Brain (organoid and tissue), 16 donors: ENCODE measurements at places on chromosomes 5 and 9. TPM values are rescaled to one million over a fixed set of nuclear protein-coding genes. Genes with fewer than 3 reads are reported as not detected.

SH2D3C gene
- 32.2 TPM for polyA plus RNA-seq

ACTBL2 gene
- not detected for polyA plus RNA-seq

UBE2QL1 gene
- 24.5 TPM for polyA plus RNA-seq

ENTREP1 gene
- polyA plus RNA-seq = 4.3 TPM
